T-helper 2 cell treated with Interferon-gamma antibody and Interleukin-4, amounts not matched to agents 5 μg/mL and 100 μg/mL, for 36 hours (primary cell): ENCODE measurements at places on chromosomes 1 and 21.

DNA sequence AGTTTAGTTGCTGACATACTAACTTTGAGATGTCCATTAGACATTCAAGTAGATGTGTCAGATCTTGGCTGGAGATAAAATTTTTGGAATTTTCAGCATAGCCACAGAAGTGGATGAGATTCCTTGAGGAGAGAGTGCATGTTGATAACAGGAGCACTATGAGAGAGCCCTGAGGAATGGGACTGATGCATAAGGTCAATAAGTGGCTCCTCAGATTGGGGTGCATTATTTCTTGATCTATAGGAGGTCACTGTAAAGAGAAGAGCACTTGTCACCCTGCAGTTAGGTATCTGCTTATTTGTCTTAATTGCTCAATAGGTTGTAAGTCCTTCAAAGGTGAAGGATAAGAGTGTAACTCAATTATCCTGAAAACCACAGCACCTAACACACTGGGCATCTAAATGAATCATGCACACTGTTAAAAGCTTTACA, 52.0 kb upstream of the TACSTD2 start:
- no peak for DNase-seq

DNA sequence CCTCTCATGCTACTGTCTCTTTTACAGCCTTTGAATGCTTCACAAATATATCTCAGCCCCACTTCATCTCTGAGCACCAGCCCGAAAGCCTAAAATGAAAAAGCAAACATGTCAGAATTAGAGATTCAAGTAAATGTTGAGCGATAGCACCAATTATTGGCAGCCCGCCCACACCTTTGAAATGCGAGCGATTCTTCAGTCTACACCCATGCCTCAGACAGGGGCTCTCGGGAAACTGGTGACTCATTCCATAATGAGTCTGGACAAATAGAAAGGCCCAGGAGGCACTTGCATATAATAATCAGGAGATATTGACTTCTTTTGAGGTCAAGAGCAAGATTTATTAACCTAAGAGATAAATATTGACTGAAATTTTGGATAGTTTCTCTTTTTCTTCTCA, 487.3 kb upstream of the PTBP2 start:
- no peak for DNase-seq

DNA sequence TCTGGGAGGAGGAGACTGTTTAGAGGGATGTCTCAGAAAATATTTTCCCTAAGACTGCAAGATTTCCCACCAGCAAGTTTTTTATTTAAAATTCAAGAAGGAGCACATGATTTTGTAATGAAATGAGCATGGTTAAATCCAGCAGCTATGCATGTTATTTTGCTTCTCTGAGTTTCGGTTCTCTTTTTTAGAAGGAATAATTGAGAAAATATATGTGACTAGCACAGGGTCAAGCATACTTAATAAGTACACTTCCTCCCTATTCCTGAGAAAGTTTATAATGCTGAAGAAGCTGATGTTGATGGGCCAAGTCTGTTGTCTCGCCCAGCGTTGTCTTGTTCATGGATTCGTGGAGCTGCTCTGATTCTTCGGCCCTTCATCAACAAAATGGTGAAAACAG, 51.2 kb downstream of the EXO1 start:
- no peak for DNase-seq

DNA sequence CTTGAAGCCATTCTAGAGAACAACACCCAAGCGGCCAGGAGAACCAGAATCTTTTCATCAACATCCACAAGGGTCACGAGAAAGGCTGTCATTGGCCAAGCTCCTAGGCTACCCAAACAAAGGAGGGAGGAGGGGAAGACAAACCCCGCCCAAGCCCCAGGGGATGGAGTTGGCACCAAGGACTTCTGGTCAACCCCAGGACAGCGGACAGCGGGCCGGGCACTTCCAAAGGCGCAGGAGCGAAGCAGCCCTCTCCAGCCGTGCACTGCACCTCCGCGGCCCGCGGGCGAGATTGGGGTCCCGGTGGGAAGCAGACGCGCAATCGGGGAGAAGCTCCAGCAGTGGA, at the start of gene CLIC6:
TSS of gene CLIC6 (plus strand) at position 192 of the 346 bp plus-strand sequence. CDS start 395 bp downstream, outside the sequence.
- no peak for DNase-seq

GRCh38 chr1:196355206-196355786, 252.9 kb downstream of the KCNT2 start:
- no peak for DNase-seq

DNA sequence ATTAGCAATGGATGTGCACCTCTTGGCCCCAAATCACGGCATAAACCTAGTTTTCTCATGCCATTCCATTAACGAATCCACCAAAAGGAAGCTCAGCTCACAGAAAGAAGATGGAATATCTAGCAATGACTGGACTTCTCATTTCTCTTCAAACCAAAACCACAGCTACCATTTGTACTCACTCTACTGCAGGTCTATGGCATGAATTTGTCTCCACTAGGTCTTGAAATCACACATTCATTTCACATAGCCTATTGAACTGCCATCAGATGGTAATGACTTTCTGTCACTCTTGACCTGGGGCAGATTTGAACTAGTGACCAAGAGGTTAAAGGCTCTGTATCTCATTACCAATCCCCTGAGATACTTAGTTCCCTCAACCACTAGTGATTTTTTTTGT, 382.7 kb downstream of the DPYD start:
- no peak for DNase-seq

GRCh38 chr1:242128951-242129502, 130.1 kb upstream of the MAP1LC3C start:
- DNase-seq, result no peak
